ENCODE measurements at places on chromosomes 1 and 21.

GRCh38 chr1:26597629-26598039, 68.1 kb downstream of the RPS6KA1 start:
- peak; percentile 57 for DNase-seq

DNA sequence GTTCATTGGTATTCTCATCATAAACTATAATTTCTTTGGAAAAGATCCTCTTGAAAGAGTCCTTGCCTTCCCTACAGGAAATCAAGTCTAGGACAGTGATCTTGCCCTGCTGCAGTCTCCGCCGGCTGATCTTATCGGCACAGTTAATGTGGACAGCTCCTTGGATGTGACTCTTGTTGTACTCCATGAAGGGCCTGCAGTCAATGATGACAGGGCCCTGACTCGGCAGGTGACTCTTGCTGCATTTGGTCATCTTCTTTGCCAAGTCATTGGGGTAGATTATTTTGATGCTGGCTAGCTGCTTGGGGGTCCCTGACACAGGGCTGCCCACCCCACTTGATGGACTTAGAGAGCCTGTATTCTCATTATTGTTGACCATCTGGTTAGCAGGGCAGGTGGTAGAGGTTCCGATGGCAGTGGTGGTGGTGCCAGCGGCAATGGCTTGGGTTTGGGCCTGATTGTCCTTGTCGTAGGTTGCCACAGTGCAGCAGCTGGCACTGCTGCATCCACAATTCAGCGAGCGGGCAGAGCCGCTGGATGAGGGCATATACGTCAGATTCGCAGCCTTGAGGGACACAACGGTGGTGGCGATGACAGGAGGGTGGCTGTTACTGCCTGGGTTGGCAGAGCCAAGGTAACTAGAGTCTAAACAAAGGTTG, 2.7 kb downstream of the DUSP10 start:
- no peak for DNase-seq

DNA sequence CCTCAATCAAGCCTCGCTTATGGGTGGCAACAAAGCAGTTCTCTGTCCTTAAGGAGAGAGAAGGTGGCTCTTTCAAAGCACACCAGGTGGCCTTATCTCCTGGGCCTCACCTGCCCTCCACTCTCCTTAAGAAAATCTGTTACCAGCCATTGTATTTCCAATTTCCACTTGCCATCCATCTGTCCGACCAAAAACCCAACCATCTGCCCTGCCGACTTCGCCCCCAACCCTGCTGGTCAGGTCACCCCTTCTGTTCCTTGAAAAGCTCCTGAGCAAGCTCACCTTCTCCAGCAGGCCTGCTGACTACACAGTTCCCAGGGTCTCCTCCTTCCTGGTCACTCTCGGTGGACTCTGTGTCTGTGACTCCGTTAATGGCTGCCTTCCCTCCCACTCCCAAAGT, 619 bp upstream of the IGFN1 start:
- DNase-seq = no peak

DNA sequence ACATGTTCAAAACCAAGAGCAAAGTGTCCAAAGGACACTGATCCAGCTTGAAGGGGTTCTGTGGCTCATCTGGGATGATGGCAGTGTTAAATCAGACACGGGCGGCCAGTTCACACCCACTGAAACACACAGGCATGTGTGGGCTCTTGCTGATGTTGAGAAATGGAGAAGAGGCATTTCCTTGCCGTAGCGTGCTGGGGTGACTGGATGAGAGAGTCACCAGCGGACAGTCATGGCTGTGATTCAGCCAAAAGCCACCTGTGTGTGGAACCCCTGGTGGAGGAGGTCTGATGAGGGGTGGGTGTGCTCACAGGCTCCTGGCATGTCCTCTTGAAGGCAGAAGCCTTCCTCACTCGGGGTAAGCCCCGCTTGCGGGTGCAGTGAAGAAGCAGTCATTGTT, 7.2 kb downstream of the C1orf35 start:
- DNase-seq = no peak

DNA sequence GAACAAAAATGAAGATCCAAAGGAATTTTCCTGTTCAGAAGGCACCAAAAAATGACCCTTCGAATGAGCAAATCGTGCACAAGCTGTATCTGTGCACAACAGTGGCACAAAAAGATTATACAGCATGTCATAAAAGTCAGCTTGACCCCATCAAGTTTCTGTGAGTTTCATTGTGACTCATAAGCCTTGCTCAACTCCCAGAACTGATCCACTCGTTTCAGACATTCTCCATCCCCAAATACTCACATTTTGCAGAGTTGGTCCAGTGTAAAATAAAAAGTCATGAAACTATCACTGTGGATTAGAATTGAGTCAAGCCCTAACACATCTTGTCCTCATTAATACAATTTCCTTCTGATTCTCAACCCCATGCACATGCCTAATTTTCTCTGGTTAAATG, 174.7 kb upstream of the PKN2 start:
- peak; percentile 70 for DNase-seq

GRCh38 chr1:57067863-57068262, 102.0 kb upstream of the C8B start:
- DNase-seq = peak; percentile 23

- no peak for DNase-seq
These were observed 6.2 kb downstream of the FH start for GRCh38 chr1:241513378-241513777.

- peak; percentile 90 for DNase-seq
These were observed 838.2 kb upstream of the B3GALT2 start for GRCh38 chr1:194024659-194025058.

- no peak for DNase-seq
These were observed 99.3 kb downstream of the CDC42BPA start for GRCh38 chr1:227218870-227219573.

GRCh38 chr1:4868521-4868920, 214.1 kb downstream of the AJAP1 start:
- no peak for DNase-seq

DNA sequence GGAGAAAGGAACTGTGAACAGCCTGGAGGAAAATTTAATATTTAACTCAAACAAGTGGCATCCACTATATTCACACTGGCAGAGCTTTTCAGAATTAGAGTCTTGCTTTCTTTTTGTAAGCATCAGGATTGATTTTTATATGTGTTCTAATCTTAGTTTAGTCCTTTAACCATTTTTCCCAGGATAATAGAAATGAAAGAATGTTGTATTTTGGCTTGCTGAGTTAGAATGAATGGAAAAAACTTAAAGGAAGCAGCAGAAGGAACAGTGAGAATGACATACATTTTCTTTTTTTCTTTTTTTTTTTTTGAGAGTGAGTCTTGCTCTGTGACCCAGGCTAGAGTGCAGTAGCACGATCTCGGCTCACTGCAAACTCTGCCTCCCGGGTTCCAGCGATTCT, 53.0 kb downstream of the ZC3H11B start:
- no peak for DNase-seq

GRCh38 chr1:87140831-87141540, 187.7 kb upstream of the LMO4 start:
- no peak for DNase-seq

DNA sequence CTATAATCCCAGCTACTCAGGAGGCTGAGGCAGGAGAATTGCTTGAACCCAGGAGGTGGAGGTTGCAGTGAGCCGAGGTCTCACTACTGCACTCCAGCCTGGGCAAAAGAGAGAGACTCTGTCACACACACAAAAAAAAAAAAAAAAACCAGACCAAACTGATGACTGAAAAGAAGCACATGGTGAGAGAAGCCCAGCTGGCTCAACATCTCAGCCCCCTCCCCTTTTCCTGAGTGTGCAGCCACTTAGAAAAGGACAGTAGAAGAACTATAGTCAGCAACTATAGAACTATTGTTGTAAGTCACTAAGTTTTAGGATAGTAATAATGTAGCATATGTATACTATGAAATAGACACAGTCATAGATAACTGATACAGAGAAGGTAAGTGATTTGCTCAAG, 87.2 kb upstream of the RALGPS2 start:
- DNase-seq = no peak
